Activated naive CD4-positive, alpha-beta T cell (primary cell): ENCODE measurements at places on chromosomes 12 and 14.

DNA sequence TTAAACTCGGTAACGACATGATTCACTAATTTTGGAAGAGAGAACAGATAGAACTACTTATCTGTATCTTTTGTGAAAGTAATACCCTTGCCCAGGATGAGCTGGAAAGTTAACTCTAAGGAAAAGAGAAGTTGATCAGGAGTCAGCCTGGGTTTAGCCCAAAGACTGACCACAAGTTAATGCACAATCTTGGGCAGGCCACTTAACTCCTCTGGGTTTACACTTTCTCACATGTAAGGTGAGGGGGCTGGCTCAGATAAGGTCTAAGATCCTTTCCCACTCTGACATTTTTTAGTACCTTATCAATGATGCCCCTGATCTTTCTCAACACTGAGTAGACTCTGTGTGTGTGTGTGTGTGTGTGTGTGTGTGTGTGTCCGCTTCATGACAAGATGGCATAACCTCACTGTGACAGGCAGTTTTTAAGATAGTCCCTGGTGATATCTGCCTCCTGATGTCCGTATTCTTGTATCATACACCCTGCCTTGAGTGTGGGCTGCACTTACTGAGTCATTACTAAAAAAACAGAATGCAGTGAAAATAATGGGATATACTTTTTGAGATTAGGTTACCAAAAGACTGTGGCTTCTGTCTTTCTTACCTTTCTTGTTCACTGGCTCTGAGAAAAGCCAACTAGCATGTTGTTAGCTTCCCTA, 56.2 kb upstream of the CCDC198 start:
- no peak for DNase-seq

DNA sequence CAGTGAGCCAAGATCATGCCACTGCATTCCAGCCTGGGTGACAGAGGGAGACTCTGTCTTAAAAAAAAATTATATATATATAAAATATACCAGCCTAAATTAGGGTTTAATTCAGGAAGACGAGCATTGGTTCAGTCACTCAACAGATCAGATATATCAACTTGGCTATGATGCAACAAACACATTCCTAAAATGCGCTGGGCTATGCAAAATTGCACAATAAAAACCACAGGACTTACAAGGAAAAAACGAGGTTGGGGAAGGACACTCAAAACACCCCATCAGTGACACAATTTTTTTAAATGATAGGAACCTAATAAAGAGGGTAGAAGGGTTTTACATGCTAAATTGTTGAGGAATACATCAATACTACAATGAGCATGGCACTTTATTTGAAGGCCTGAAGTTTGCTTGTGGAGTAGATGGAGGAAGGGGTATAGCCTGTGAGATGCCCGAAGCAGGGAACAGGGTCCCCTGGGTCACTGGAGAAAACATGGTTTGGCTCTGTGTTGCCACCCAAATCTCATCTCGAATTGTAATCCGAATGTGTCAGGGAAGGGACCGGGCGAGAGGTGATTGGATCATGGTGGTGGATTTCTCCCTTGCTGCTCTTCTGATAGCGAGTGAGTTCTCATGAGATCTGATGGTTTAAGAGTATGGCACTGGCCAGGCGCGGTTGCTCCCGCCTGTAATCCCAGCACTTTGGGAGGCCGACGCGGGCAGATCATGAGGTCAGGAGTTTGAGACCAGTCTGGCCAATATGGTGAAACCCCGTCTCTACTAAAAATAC, 71.2 kb downstream of the TNFAIP2 start:
- DNase-seq, result no peak

- no peak for DNase-seq
Measured at GRCh38 chr12:29427964-29428363, 47.0 kb upstream of the ERGIC2 start.

- DNase-seq, result no peak
Measured at GRCh38 chr12:552466-552865, 92.7 kb downstream of the B4GALNT3 start.

DNA sequence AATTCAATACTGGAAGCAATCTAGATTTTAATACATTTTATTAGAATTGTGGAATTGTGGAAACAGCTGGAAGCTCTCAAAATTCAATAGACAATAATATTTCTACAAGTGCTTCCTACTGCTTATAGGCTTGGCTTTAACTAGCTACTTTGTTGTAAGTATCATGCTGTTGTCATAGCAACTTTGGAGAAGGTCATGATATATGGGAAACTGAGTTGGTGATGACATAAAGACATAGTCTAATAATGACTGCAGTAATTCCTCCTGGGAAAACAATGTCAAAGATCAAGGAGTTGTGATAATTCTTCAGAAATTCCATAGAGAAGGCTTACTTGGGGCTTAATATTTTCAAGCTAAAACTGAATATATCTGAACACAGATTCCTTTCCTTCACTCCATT, 266.6 kb downstream of the KIF21A start:
- no peak for DNase-seq
